Astrocyte (in vitro differentiated cells and primary cell): ENCODE measurements at places on chromosomes 5 and 9.

GRCh38 chr5:10303699-10304170, 4.0 kb downstream of the CMBL start:
- DNase-seq: no peak
- H3K4me1 ChIP-seq: no peaks in the 10 kb centered on the region
- H3K27me3 ChIP-seq: no peaks in the 10 kb centered on the region
- no peaks in the 10 kb centered on the region for H3K36me3 ChIP-seq

GRCh38 chr5:95808686-95809413, 13.7 kb downstream of the GLRX start:
- no peak overlapping the region for H3K4me3 ChIP-seq
- peaks cover 4% of the 10 kb centered on the region for H3K36me3 ChIP-seq
- DNase-seq: no peak
- no peaks in the 10 kb centered on the region for H3K27me3 ChIP-seq
- H3K4me1 ChIP-seq: peaks cover 19% of the 10 kb centered on the region

DNA sequence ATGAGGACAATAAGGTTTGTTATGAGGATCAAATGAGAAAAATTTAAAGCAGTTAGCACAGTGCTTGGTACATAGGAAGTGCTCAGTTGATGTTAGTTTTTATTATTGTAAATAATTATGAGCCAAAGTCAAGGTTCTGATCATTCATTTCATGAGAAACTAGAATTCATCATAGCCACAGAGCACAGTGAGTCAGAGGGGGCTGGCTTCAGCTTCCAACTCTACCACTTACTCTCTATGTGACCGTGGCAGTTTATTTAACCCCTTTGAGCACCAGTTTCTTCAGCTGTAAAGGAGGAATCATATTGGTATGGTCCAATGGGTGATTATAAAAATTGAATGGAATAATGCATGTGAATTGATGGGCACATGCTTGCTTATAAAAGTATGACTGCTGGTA, 39.4 kb downstream of the KLHL3 start:
- peak; percentile 59 for DNase-seq
- no peak overlapping the region for H3K4me3 ChIP-seq
- H3K27ac ChIP-seq: no peak overlapping the region

DNA sequence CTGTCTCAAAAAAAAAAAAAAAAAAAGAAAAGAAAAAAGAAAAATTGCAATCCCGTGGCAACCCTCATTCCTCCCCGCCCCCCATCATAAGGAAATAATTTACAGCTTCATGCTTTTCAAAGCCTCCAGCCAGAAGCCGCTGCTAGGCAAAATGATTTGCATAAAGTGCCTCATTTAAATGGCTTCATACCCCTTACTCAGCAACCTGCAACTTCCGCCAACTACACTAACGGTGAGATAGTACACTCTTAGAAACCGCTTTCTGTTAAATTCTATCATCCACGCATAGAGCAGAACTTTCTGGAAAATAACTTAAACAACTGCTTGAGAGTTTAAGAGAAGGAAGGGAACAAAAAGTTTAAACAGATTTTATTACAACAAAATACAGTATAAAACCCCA, 17.8 kb downstream of the SERINC5 start:
- no peak for DNase-seq
- H3K27ac ChIP-seq: no peak overlapping the region
- no peaks in the 10 kb centered on the region for H3K36me3 ChIP-seq
- H3K4me1 ChIP-seq: peaks cover 16% of the 10 kb centered on the region
- no peaks in the 10 kb centered on the region for H3K27me3 ChIP-seq
- H3K4me3 ChIP-seq: no peak overlapping the region

DNA sequence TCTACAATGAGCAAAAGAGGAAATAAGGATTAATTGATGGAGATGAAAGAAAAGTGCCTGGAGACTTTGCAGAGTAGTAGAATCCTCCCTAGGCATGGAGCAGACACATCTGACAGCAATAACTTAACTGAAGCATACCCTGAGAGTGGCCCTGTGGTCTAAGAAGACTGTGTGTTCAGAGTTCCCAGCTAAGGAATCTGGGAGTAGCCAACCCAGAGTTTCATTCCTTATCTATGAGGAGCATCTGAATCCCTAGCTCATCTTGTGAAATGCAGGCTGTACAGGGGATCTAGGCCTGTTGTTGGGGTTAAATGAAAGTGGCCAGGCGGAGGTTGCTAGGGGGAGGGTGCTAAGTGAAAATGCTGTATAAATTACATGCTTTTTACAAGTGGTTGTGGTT, 233.1 kb upstream of the FBXL7 start:
- no peaks in the 10 kb centered on the region for H3K4me1 ChIP-seq
- H3K36me3 ChIP-seq: no peaks in the 10 kb centered on the region
- H3K27me3 ChIP-seq: no peaks in the 10 kb centered on the region
- no peak overlapping the region for H3K27ac ChIP-seq

GRCh38 chr5:74598731-74599130, 41.8 kb downstream of the ENC1 start:
- no peak overlapping the region for H3K27ac ChIP-seq
- no peak overlapping the region for H3K4me3 ChIP-seq
- peaks cover 38% of the 10 kb centered on the region for H3K4me1 ChIP-seq
- peak; percentile 83 for DNase-seq
- H3K27me3 ChIP-seq: no peaks in the 10 kb centered on the region
